ENCODE measurements at places on chromosomes 6 and 20.

- no peak for DNase-seq
Observed at GRCh38 chr6:3813150-3813780, 35.9 kb upstream of the FAM50B start.

- DNase-seq: peak; percentile 22
Observed at GRCh38 chr20:35992713-35993335, 24.4 kb downstream of the CNBD2 start.

DNA sequence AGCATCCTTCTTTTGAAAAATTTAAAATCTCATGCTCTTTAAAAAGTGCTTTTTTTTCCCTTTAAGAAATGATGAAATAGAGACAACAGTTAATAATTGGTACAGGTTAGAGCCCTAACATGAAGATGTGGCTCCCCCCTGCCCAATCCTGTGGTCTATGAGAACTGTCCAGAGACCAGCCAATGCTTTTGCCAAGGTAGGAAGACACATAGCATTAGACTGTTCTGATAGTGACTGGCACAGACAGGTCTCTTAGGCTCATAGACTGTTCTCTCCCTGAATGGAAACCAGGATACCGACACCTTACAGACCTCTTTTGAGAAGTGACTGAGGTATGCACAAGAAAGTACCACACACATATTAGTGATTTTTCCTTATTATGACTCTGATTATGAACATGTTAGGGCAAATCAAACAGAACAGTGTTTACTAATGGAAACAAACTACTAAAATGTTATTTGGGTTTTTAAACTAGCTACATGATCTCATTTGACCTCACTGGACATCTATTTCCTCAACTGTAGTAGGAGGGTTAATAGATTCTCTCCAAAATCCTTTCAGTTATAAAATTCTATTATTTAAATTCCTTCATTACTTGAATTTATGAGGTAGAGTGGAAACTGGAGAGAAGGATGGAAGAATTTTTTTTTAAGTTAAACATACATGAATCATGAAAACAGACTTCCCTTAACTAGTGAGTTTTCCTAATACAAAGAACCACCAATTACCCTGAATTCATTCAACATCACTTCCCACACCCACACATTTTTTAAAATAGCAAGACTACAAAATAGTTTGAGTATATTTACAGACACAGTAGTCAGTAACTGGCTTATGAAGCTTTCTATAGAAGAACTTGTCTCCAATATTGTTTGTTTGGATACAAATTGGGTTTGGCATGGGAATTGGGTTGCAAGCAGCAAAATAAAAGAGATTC lies 120.4 kb downstream of the OGFRL1 start:
- DNase-seq: no peak

- no peak for DNase-seq
Observed at GRCh38 chr6:37538107-37538506, 38.4 kb upstream of the CCDC167 start.

DNA sequence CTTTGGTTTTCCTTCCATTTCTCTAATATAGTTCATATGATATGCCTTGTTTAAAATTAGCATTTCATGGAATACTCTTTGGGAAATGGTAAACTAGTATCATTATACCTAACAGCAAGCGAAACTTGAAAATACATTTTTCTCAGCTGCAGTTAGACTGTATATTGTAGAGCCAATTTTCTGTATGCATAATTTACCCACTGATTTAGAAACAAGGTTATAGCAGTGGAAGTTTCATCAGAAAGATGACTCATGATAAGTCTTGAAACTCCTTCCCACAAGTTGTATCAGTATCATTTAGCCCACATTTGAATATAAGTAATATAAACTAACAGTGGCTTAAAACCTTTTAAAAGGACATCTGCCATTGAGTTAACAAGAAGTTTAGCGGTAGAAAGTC lies 164.8 kb upstream of the BMP5 start:
- DNase-seq: no peak

GRCh38 chr6:157151029-157151428 lies 172.3 kb downstream of the TMEM242 start:
- DNase-seq: no peak

DNA sequence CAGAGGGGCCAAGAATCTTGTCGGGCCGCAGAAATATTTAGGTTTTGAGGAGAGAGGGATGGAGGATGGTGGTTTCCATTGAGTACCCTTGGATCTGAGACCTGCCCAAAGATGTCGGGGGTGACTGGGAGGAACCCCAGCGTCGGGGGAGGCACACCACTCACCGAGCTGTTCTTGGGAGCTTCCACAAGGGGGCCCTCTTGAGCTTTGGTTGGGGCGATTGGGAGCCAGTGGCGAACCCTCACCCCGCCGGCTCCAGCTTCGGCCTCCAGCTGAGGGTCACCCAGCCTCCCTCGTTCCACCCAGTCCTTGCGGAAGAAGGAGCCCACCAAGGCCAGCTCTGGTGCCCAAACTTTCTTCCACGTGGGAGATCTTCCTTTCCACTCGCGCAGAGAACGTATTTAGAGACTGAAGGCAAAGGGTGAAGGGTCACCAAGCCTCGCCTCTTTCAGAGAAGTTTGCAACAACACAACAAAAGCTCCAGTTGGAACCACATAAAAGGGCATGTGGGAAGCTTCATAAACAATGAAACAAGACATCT lies 33.6 kb downstream of the APCDD1L start:
- DNase-seq: peak; percentile 12

DNA sequence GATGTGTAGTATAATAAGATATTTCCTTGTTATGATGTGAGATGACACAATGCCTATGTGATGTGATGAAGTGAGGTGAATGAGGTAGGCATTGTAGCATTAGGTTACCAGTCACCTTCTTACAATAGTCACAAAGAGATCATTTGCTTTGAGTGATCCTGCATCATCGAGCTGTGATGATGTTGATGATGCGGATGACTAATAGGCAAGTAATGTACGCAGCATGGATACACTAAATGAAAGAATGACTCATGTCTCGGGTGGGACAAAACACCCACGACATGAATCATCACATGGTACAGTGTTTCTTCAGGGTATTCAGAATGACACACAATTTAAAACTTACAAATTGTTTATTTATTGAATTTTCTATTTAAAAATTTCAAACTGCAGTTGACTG lies 806.3 kb upstream of the GJE1 start:
- DNase-seq: peak; percentile 30

- no peak for DNase-seq
Observed at GRCh38 chr6:42791706-42792320, 10.0 kb downstream of the BICRAL start.

DNA sequence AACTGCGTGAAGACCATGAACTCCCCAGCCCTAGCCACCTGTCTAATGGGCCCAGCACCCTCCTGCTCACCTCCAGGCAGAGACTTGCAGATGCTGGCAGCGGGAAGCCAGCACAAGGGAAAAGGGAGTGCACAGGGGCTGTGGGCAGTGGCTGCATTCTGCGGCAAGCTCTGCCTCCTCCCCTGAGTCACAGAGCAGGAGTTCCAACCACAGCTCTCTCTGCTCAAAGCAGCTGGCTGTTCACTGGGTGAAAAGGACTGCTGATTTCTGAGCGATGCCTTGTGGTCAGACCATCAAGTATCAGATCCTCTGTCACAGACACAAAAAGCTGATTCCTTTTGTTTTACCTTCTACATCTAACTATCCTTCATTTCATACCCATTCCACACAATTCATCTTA lies 10.5 kb downstream of the NKX2-2 start:
- DNase-seq: no peak

DNA sequence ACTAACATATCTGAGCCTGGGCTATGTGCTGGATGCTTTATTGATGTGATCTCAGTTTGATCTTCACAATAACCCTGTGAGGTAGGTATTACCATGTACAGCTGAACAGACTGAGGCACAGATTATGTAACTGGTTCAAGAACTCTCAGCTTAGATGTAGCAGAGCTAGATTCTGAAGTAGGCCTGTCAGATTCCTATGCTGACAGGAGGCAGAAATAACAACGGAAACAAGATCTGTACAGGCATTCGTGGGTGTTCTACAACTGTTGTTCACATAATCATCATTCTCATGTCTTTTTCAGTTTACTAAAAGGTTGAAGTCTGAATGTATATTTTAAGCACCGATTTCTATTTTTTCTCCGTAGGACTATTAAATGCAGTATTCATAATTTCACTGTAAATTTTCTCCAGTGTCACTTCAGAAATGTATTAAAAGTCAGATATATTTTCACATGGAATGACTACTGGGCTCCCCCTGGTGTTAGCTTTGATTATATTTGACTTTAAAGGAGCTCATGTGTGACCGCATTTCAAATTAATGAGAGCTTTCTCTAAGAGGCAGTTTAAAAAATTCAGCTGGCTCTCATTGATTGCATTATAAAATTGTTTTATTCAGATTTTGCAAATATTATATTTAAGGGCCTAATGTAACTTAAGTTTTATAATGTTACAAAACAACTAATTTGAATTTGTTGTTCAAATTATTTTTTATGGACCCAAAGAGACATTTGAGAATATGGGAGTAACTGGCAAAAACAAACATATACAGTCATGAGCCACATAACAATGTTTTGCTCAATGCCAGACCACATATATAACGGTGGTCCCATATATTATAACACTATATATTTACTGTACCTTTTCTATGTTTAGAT lies 36.4 kb upstream of the SLC17A4 start:
- DNase-seq: no peak

DNA sequence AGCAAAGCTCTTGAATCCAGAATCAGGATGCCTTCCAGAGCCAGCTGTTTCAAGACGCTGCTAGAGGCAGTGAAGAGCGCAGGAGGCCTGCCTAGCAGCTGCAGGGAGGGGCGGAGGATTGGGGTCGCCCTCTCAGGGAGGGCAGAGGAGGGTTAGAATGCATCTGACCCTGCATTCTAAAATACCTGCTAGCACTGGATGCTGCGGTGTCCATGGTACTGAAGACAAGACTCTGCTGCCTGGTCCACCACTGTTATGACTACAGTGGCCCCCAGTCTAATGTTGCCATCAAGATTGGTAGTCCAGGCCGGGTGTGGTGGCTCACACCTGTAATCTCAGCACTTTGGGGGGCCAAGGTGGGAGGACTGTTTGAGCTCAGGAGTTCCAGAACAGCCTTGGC lies 193.7 kb upstream of the PROKR2 start:
- no peak for DNase-seq

GRCh38 chr6:107319906-107320530 lies 139.3 kb downstream of the PDSS2 start:
- no peak for DNase-seq

GRCh38 chr20:61670274-61670673 lies 395.4 kb downstream of the TAF4 start:
- DNase-seq: no peak

DNA sequence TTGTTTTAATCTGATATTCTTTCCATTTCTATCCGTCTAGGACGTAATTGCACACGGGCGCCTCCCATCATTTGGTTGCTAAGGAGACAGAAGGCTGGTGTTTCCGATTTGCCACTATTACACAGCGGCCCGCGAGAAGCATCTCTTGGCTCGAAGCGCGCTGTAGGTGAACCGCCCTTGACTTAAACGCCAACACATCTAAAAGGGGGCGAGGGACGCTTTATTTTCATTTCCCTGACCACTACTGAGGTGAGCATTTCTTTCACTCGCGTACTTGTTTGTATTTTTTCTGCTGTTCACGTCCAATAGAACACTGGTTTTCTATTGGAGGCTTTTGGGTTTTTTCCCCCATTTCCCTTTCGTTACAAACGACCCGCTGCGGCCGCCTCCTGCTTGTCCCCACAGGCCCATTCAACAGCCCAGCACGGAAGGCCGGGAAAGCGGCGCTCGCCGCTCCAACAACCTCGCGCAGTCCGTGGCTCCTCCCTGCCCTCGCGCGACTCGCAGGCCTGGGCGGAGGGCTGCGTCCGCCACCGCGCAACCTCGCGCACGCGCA lies 505 bp upstream of the WRNIP1 start:
- peak; percentile 26 for DNase-seq

DNA sequence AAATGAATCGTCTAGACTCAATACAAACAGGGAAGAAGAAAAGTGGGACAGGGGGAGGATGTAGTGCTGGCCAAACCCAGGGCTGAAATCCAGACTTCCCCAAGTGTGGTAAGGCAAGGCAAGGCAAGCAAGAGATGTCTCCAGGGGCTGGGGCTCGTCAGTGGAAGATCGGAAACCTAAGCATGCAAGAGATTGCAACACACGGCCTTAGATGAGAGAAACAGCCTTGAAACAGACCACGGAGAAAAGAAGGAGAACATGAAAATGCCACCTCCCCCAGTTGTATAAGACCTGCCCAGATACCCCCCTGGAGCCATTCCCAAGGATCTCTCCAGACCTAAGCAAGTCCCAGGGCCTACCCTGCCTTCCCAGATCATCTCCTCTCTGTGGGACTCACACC lies 20.0 kb downstream of the VEGFA start:
- DNase-seq: no peak

- no peak for DNase-seq
Observed at GRCh38 chr20:49431329-49431728, 51.1 kb downstream of the KCNB1 start.

DNA sequence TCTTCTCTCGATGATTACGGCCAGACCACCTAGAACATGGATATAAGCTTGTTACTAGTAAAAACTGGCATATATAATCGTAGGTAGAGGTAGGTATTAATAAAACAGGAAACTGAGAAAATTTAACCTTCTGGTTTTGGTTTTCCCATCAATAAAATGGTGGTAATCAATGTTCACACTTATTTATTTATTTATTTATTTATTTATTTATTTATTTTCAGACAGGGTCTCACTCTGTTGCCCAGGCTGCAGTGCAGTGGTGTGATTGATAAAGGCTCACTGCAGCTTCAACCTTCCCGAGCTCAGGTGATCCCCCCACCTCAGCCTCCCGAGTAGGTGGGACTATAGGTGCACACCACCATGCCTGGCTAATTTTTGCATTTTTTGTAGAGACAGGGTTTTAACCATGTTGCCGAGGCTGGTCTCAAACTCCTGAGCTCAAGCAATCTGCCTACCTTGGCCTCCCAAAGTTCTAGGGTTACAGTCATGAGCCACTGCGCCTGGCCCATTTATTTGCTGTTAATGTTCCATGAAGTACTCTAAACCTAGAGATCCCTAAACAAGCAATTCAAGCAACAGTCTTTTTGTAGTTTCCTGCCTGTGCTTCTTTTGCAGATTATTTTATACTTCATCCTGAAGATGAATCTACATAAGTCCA lies 11.5 kb downstream of the TOMM6 start:
- DNase-seq: no peak

- DNase-seq: peak; percentile 14
Observed at GRCh38 chr20:31717478-31718201, 5.0 kb downstream of the BCL2L1 start.

- DNase-seq: no peak
Observed at GRCh38 chr6:137680705-137681346, 186.2 kb upstream of the TNFAIP3 start.

DNA sequence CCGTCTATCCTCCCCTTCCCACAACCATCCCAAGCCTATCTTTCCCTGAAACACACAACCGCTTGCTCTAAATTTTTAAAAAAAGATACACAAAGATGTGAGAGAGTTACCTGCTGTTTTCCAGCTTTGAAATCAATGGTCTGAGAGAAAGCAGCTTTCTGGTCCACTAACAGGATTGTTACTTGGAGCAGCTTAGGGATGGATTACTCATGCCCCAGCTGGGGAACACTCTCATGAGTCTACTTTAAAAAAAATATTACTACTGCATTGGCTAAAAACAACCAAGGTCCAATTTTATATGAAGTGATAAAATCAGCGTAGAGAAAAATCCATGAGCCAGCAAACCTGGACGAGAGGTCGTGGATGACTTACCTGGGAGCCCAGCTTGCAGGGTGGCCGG lies 29.6 kb upstream of the FOXC1 start:
- DNase-seq: no peak

GRCh38 chr6:1792989-1793388 lies 183.3 kb downstream of the FOXC1 start:
- DNase-seq: no peak

GRCh38 chr6:146902846-146903245 lies 301.4 kb upstream of the STXBP5 start:
- DNase-seq: no peak

Data from activated gamma-delta T cell treated with anti-CD3 and anti-CD28 coated beads, Interleukin-2, amount 50 U/mL, for 16 hours (primary cell).